ENCODE measurements at places on chromosomes 5 and 9.

DNA sequence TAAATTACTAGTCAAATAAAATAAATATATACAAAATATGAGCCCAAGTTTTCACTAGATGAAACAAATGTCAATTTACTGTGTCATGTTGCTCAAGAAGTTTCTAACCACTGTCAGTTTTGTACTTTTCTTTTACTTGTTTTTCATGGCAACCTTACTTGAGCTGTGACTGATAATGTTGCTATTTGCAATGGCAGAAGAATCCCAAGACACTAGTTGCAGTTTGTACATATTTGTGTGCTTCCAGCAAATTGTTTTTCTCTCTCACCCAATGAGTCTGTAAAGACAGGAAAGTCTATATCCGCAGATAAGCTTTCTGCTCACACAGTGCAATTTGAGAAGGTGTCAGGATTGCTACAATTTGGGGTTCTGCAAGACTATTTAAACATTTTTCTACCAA is 338.6 kb upstream of the PCSK5 start:
- no peak for DNase-seq

GRCh38 chr9:17863213-17863883 is 284.5 kb downstream of the SH3GL2 start:
- DNase-seq = no peak

- DNase-seq = no peak
These were observed 627.6 kb upstream of the SGCD start for GRCh38 chr5:155699385-155699784.

GRCh38 chr5:168486136-168486879 is at the start of gene RARS1:
RARS1 (plus strand) TSS chr5:168486471; CDS start chr5:168486499, 28 bp downstream.
- peak; percentile 78 for DNase-seq

DNA sequence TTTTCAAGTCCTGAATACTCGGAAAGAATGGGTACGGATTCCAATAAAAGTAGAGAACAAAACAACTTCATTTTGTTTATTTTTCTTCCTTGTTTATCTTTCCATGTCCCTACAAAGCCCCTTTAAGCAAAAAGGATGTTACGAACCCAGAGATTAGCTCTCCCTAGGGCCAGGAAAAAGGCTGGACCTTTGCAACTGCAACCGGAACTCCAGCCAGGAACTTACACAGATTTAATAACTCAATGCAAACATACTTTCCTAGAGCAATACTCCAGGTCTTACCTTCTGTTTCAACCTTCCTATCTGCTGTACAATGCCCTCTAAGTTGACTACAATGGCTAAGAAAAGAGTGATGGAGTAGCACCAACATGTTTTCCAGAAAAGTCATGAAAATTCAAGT is 7.0 kb downstream of the DENND1A start:
- no peak for DNase-seq

GRCh38 chr9:85897848-85898247 is 43.1 kb upstream of the NAA35 start:
- DNase-seq = no peak

- DNase-seq = no peak
These were observed 2403.7 kb upstream of the C9orf72 start for GRCh38 chr9:29976981-29977380.

DNA sequence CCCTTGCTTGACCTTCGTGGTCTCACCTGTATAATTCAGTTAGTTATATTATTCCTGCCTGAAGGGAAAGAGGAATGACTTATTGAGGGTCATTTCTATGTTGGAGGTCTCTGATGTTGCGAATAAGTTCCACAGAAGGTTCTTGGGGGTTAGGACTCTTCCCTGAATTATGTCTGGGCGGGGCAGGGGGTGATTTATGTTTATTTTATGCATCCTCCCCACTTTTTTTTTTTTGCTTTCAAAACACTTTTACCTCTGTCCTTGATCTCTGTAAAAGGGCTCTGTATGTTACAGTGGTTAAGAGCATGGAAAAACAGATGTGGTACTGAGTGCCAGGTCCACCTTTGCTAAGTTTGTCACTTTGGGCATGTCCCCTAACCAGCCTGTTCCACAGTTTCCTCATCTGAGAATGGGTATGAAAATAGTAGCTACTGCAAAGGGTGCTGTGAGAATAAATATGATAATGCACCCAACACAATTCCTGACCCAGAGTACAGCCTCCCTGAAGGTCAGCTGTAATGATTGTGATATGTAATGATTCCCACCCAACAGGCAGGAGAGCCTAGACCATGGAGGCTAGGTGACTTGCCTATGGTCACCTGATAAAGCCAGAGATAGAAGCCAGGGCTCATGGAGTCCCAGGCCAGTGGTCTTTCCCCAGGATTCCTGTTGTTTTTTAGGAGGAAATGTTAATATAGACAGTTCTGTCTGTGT is 54.8 kb downstream of the SLC22A5 start:
- DNase-seq = no peak

- no peak for DNase-seq
These were observed 122.3 kb upstream of the PITX1 start for GRCh38 chr5:135156337-135156714.

- DNase-seq = no peak
These were observed 59.5 kb downstream of the ERMP1 start for GRCh38 chr9:5773324-5773999.

DNA sequence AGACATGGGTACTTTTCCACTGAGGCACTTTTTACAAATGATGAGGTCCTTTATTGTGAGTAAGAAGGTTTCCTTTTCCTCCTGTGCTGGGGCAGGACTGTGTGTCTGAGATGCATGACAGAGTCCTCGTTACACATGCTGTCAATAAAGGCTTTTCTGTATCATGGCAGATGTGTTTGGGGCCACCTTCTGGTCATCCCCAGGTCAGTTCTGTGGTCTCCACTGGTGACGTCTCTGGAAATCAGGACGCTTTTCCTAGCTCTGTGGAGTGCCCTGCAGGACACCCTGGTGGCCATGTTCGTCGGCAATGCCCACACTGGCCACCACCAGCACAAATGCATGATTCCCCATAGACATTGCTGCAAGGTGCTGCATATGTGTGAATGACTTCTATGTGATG is 2.8 kb downstream of the CMBL start:
- DNase-seq = peak; percentile 22

- DNase-seq = no peak
These were observed 802 bp downstream of the ITGA2 start for GRCh38 chr5:52989781-52990527.

- peak; percentile 89 for DNase-seq
These were observed 1080.5 kb upstream of the DMAC1 start for GRCh38 chr9:8880060-8880459.

DNA sequence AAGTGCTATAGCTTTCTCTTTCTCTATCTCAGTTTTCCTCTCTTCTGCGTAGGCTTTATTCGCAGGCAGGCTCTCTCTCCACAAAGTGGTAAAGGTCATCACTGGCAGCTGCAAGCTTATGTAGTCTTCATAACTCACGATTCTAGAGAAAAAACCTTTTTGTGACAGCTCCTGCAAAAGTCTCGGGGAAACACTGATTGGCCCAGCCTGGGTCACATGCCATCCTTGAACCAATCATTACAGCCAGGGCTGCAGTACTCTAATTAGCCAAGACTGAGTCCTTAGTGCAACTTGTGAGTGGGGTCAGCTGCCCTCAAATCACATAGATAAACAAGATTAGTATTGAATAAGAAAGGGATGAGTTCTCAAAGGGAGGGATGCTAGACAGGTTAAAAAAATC is 18.3 kb upstream of the FRMPD1 start:
- no peak for DNase-seq

DNA sequence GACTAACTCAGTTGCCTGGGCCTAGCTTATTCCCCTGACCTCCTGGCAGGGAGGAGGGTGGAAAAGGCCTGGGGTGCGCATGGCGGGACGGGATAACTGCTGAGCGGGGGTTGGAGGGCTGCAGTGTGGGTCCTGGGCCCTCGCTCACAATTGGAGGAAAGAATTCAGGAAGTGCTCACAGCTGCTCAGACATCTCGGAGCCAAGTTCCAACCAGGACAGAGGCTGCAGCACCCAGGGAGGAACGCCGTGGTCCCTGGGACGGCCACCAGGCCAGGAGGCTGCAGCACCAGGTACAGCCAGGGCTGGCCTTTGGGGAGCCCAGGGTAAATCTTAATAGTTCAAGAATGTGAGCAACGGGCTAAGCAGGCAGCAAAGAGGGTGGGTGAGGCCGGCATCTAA is at the start of gene SPAAR:
Gene SPAAR, plus strand, starts transcription at position 217 of the 400 bp plus-strand sequence. CDS start 974 bp downstream, outside the sequence.
- no peak for DNase-seq

GRCh38 chr5:113375480-113376060 is 59.2 kb downstream of the TSSK1B start:
- no peak for DNase-seq

DNA sequence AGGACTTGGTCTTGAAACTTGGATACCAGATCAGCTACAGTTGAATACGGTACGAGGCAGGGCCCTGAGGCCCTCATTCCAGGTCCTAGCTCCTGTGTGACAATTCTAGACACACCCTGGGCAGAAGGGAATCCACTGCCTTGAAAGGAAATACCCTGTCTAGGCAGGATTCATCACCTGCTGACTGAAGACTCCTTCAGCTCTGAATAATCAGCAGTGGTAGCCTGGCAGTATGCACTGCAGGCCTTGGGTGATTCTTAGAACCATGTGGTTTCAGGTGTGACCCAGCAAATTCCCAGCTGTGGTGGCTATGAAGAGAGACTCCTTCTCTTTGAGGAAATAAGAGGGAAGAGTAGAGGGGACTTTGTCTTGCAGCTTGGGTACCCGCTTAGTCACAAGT is 17.2 kb upstream of the EFNA5 start:
- no peak for DNase-seq

DNA sequence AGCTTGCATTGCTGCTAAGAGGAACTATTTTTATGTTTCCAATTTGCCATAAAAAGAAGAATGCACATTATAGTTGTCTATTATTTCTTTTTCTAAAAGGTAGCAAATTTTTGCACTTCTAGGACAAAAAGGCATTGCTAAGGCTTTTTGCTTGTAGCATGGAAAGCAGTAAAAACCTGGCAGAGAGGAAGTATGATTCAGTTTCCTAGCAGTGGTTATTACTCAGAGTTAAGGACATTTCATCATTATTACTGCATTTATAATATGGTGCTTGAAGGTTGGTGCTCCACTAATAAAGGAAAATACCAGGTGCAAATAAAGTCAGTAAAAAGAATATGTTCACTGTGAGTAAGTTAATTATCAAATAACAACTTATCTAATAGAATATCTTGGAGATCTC is 179.8 kb upstream of the PLPPR1 start:
- DNase-seq = no peak

- no peak for DNase-seq
These were observed 59.2 kb upstream of the NR4A3 start for GRCh38 chr9:99762470-99762869.

GRCh38 chr9:96294159-96294545 is 7.8 kb downstream of the HSD17B3 start:
- DNase-seq = no peak

DNA sequence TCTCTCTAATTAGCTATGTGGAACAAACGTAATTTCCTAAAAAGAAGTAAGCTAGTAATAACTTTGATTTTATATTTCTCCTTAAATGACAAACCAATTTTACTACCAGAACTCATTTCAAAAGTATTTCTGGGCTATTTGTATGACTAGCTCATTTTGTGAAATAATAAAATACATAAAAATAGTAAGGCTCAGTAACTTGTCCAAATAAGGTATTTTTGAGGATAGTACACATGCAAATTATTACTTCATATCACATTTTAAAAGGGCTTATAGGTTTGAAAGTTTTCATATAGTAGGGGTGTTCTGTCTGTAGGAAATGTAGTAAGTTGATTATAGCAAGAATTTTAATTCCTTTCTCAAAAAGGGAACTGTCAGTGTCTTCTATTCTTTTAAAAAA is 26.5 kb downstream of the C9orf85 start:
- no peak for DNase-seq

GRCh38 chr5:45696206-45696836 is at the start of gene HCN1:
HCN1 (minus strand) TSS chr5:45696380.
- peak; percentile 60 for DNase-seq

DNA sequence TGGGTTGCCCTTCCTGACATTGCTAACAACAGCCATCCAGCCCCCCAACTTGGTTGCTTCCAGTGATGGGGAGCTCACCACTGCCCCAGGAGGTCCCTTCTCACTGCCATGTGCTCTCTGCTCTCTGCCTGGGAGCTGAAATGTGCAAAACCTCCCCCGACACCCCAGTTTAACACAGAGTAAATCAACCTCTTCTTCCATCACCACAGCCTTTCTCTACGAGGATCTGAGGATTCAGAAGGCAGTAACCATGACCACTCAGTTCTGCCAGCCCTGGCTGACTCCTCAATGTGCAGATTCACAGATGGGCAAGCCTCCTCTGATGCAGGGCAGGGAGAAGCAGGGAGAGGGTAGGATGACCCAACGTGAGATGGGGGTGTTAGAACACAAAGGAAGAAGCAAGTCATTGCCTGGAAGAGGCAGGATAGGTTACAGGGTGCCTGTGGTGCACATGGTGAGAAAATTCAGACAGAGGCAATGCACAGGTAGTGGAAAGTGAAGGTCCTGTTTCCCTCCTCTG is 185.0 kb downstream of the DAB2IP start:
- DNase-seq = no peak

DNA sequence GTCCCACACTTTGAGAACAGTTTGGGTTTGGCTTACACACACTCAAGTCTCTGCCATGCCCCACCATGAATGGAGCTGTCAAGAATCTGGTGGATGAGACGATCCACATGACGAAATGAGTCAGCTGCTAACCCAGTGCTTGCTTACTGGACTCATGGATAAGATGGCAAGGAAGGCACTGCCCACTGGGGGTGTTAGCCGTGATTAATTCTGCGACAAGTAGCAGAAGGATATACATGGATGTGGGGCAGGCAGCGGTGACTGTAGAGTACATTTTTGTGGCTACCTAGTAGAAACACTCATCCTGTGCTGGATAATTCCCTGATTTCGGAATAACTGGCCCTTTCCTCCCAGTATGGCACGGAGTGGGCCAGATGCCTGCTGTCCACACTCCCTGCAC is 77.5 kb downstream of the SPATA31C2 start:
- no peak for DNase-seq

DNA sequence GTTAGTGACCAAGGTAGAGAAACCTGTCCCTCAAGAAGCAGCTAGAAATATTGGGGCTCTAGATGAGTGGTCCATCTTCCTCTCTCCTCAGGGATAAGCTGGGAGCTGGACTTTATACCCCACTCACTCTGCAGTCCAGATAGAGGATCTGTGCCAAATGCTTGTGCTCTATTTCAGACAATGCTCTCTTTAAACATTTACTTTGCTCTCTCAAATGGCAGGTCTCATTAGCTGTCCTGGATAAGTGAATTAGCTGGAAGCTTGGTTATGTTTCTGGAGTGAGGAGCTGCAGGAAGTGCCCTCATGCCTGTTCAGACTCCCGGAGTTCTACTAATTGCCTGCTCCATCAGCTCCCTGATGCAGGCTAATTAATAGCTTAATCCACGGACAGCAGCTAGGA is 151.1 kb upstream of the CCDC152 start:
- no peak for DNase-seq

DNA sequence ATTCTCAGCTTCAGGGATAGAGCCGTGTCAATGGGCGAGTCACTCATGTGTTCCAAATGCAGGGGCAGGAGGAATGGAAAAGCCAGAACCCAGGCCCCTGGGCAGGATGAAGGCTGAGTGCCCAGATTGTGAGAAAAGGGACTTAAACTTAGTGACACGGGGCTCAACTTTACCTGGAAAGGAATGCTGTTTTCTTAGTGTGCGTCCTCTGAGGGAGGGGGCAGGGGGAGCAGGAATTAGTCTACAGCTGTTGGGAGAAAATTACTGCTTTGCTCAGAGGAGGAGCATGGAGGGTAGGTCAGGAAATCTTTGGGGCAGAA is 14.6 kb downstream of the HK3 start:
- DNase-seq = no peak

Data from NCI-H1092 treated with DMSO at 0.1 percent for 48 hours (cell line).